ENCODE measurements at places on chromosomes 11 and 22.

GRCh38 chr11:32851251-32851650 lies 21.5 kb downstream of the PRRG4 start:
- no peak for DNase-seq

GRCh38 chr22:20182365-20182764 lies 31.5 kb upstream of the CCDC188 start:
- DNase-seq = no peak

DNA sequence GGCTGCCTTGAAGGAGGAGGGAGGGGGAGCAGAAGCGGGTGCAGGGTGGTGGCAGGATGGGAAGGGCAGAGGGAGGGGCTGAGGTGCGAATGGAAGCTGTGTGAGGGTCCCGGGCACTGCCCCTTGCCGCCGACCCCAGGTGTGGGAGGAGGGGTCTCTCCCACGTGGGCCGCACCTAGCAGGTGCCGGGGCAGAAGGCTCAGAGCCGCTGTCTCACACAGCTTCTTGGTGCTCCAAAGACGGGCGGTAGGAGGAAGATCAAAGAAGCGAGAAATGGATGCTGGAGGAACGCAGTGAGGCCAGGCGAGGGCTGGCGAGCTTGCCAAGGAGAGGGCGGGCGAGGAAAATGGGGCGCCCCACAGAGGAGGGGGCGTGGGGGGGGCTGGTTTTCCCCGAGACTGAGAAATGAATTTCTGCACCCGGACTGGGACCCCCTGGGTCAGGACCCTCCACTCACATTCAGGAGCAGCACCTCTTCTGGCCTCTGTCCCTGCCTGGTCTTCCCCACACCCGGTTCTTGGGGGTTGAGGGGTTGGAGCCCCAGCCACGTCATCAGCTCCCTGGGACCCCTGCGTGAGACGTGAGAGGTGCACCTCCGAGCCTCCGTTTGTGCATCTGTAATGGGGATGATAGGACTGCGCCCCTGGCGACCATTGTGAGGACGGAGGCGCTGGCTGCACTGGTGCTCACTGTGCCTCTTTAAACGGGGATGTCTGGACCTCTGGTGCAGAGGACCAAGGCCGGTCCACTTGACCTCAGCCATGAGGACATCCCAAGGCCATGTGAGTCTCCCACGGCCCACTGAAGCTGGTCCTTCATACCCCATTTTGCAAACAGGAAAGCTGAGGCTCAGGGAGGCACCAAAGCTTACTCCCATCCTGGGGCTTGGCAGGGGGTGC lies 16.8 kb downstream of the LSP1 start:
- no peak for DNase-seq

DNA sequence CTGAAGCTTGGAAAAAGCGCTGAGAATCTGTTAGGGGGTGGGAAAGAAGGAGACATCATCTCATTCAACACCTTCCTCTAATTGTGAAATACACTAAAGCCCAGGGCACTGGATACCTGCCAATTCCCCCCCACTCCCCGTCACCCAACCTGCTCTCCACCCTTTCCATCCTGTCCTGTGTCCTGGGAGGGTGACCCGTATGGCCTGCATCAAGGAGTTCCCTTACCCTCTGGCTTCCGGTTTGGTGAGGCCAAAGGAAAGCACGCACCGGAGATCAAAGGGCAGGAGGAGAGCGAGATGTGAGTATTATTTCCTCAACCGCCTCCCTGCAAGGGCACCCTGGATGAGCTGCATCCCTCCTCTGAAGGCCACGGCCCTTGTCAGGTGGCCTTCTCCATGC lies 65.0 kb upstream of the PTPRJ start:
- DNase-seq = peak; percentile 3
